ENCODE measurements at places on chromosomes 16 and 17.

GRCh38 chr17:57567251-57567650 is 177.8 kb downstream of the CCDC182 start:
- no peak for DNase-seq

DNA sequence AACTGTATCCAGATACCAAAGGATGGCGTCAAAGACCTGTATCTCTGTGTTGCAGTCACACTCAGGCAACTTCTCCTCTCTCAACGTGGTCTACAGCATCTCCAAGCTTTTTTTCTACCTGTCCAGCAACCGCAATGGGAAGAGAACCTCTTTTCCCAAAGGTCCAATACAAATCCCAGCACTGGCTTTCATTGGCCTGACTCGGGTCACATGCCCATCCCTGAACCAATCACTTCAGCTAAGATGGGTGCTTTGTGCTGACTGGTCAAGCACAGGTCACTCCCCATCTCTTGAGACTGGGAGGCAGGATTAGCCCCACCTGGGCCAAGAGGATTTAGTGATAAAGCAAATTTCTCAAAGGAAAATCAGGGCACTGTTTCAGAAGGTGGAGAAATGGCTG is 71.2 kb upstream of the C16orf82 start:
- DNase-seq, result no peak

GRCh38 chr16:25692742-25693508 is 1.2 kb downstream of the HS3ST4 start:
- DNase-seq, result peak; percentile 54

GRCh38 chr16:66296591-66296990 is 69.9 kb upstream of the CDH5 start:
- no peak for DNase-seq

GRCh38 chr16:87948119-87948545 is 3.1 kb upstream of the BANP start:
- DNase-seq, result no peak

- DNase-seq, result no peak
Measured at GRCh38 chr17:3970668-3971067, 6.4 kb upstream of the ATP2A3 start.

DNA sequence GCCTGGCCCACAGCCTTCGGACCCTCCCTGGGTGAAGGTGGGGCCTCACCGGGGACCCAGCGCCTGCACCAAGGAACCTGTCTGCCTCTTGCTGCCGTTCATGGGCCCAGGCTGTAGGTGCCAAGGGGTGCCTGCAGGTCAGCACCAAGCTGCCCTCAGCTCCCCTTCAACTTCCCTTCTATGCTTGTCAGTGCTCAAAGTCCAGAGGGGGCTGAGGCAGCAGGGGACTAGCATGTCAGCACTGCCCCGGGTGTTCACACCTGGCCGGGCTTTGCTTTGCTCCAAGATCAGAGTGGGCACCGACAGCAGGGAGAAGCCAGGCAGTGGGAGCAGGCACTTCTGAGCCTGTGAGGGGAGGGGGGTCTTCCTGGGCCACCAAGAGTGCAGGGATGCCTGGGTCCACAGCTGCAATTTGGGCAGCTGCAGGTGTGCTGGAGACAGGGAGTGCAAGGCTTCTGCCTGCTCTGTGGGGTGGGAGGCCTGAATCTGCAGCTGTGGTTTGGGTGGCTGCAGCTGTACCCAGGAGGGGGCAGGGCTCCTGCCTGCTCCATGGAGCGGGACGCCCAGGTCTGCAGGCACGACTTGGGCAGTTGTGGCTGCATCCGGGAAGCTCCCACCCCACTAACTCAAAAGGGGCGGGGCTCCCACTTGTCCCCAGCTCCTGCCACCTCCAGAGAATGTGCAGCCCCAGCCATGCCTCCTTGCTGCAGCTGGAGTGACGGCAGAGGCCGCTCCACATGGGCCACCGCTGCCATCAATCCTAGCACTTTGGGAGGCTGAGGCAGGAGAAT is 27.6 kb upstream of the PRM1 start:
- DNase-seq, result peak; percentile 41

DNA sequence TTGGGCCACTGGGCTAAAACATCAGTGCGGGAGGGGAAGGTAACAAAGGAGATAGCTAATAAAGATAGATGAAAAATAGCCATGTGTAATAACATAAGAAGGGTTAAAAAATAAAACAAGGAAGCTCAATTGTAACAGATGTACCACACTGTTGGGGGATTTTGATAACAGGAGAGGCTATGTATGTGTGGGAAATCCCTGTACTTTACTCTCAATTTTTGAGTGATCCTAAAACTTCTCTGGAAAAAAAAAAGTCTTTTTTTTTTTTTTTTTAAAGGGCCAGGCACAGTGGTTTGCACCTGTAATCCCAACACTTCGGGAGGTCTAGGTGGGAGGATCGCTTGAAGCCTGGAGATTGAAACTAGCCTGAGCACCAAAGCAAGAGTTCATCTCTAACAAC is 1.9 kb upstream of the MMD start:
- DNase-seq, result no peak

- no peak for DNase-seq
Measured at GRCh38 chr16:89716916-89717687, 3.6 kb downstream of the VPS9D1 start.

GRCh38 chr16:4410335-4411075 is 5.9 kb downstream of the CORO7 start:
- no peak for DNase-seq

- DNase-seq, result peak; percentile 42
Measured at GRCh38 chr16:1159973-1160772, 7.3 kb downstream of the CACNA1H start.

DNA sequence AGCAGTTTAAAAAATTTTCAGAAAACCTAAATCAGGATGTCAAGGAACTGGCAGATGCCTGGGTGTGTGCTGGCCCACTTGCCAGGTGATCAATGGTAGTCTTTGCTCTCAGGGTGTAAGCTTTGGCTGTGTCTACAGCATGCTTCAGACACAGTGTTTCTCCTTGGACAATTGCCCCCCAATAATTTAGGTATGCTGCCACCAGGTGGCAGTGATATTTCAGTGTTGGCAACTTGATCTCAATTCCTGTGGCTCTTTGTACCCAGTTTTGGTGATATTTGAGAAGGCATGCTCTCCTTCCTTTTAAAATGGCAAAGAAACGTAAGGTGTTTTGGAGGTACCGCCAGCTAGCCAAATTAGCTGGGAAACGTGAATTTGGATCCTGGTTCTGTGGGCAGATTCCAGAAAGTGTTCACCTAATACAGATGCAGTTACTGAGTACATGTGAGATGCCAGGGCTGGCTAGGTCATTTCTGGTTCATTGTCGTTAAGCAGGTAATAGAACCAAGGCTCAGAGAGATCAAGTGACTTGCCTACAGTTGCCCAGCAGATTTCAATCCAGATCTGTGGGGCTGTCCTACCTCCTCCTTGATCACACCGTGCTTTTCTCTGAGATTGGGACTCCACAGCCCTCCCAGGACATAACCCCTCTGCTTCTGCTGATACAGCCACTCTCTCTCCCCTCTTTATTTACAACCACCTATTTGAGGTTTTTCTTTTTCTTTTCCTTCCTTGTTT is 155.6 kb upstream of the PLCG2 start:
- peak; percentile 50 for DNase-seq

- no peak for DNase-seq
Measured at GRCh38 chr17:43935926-43936261, 6.4 kb downstream of the PPY start.

GRCh38 chr16:86578611-86579267 is 390 bp downstream of the FOXL1 start:
- peak; percentile 36 for DNase-seq

Data from WTC11 (cell line).